ENCODE measurements at places on chromosomes 2 and 18. TPM values are rescaled to one million over a fixed set of nuclear protein-coding genes. Genes with fewer than 3 reads are reported as not detected.

- DNase-seq, result no peak
Observed at GRCh38 chr2:226694586-226695284, 104.9 kb downstream of the IRS1 start.

DNA sequence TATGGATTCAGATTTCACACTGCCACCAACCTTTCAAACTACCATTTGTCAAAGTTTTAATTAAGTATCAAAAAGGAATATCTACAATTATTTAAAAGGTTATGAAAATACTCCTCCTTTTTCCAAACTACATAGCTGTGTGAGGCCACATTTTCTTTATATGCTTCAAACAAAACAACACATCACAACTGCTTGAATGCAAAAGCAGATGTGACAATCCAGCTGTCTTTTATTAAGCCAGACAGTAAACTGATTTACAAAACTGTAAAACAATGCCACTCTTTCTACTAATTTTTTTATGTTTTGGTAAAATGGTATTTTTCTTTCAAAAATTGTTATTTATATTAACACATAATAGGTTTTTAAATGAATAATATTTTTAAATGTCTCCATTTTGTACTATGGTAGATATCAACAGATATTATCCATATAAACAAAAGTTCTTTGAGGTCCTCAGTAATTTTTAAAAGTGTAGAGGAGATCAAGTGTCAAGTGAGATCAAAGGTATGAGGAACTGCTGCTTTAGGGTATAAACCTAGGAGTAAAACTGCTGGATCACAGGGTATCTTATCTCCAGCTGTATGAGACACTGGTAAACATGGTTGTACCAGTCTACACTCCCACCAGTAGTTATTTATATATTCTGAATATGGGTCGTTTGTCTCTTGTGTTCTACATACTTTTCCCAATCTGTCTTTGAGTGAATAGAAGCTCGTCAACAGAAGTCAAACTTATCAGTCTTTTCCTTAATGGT, 68.8 kb upstream of the SERTAD2 start:
- DNase-seq, result no peak

The SKA1 gene
- polyA plus RNA-seq, result 0.29 TPM

The ABCG5 gene
- polyA plus RNA-seq, result not detected

Data from heart right ventricle (tissue), 16 donors.